ENCODE measurements at places on chromosomes 6 and 20.
A peak's percentile ranks its signal among the peaks of the same experiment; 100 is the strongest.

DNA sequence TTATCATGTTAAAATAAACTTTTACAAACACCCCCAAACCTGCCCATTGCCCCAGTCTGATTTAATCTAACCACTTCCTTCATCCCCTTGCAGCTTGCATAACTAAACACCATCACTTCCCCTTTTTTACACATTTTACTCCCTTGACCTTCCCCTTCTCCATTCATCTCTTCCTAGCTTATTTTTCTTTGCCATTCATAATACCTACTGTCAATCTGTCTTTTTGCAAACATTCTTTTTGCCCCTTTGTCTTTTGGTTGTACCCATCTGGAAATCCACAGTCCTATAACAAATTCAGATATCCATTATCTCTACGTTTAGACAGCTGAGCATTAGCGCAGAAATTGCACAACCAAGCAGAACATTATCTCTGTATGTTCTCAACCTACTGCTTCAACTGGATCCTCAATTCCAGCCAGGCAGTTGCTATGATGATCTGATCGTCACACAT lies 51.2 kb downstream of the C6orf52 start:
- DNase-seq, result no peak

- DNase-seq, result no peak
These were observed 866.1 kb upstream of the ADGRB3 start for GRCh38 chr6:67768972-67769371.

- no peak for DNase-seq
These were observed 112.6 kb downstream of the GPR63 start for GRCh38 chr6:96724641-96725040.

DNA sequence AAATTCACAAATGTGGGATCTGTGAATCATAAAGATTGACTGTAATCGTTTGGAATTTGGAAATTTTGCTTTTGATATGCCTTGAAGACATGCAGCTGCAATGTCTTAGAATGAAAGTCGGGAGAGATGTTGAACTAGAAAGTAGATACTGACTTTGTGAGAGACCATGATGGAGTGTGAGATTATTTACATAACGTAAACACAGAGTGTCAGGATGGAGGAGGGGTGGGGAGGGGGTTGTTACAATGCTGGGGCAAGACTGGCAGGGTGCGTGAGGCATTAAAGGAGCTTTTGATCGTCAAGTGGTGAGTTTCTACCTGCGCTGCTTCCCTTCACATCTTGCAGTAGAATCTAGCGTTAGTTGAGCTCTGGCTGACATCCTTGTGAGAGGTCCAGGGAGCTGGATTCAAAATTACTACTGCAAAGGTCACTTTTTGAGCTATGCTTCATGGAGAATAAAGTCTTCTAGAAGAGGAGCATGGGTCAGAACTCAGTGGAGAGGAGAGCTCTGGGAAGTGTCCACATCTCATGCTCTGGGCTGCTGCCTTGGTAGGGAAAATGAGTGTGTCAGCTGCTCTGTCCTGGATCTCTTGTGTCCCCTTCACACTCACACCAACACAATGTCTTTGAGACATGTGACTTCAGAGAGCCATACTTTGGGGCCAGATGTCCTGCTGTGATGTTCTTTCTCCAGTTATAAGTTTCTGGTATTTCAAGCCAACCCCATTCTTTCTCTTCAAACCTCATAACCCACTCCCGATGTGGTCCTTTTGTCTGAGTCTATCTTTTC lies 105.2 kb upstream of the CITED2 start:
- DNase-seq, result no peak

- peak; percentile 78 for DNase-seq
These were observed 368.2 kb upstream of the SULF2 start for GRCh38 chr20:48153523-48153922.

- peak; percentile 57 for DNase-seq
These were observed 673 bp downstream of the MARCKS start for GRCh38 chr6:113857556-113858479.

GRCh38 chr6:2244261-2245102 lies 923 bp downstream of the GMDS start:
- peak; percentile 24 for DNase-seq

DNA sequence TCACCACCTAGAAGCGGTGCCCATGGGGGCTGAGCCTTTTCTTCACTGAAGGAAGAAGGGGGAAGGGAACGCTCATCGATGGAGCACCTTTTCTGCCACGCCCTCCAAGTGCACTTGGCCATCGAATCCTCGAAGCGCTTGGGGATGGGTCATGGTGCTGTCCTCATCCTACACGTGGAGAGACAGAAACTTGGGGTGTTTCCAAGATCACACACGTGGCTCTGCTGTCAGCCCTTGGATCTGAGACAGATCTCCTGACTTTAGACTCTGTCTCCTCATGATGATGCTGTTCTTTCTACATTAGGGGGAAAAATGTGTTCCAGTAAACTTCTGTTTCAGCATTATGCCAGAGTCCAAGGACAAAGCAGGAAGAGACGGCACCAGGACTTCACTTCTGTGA lies 78.5 kb downstream of the SYNDIG1 start:
- no peak for DNase-seq

GRCh38 chr6:43256670-43257366 lies 13.5 kb downstream of the TTBK1 start:
- DNase-seq, result no peak

DNA sequence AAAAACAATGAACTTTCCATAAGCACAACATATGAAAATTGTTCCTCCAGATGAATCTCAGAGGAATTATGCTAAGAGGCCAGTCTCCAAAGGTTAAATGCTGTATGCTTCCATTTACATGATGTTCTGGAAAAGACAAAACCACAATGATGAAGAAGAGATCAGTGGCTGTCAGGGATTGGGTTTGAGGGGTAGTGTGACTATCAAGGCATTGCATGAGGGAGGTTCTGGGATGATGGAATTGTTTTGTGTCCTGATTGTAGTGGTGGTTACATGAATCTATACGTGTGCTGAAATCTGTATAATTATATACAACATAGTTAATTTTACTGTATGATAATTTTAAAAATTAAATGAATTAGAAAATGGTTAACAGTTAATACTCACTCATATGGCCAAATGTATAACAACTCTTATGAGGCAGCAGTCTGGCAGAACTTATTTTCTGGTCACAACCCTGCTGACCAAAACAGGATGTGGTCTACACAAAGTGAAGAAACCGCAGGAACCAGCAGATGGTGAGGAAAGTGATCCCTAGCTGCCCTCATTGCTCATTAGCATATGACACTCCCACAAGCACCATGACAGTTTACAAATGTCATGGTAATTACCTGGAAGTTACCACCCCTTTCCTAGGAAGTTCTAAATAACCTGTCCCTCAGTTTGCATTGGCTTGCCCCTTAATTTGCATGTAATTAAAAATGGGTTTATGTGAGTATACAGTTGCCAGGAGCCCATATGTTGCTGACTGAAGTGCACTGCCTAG lies 31.9 kb downstream of the NSFL1C start:
- DNase-seq, result no peak

DNA sequence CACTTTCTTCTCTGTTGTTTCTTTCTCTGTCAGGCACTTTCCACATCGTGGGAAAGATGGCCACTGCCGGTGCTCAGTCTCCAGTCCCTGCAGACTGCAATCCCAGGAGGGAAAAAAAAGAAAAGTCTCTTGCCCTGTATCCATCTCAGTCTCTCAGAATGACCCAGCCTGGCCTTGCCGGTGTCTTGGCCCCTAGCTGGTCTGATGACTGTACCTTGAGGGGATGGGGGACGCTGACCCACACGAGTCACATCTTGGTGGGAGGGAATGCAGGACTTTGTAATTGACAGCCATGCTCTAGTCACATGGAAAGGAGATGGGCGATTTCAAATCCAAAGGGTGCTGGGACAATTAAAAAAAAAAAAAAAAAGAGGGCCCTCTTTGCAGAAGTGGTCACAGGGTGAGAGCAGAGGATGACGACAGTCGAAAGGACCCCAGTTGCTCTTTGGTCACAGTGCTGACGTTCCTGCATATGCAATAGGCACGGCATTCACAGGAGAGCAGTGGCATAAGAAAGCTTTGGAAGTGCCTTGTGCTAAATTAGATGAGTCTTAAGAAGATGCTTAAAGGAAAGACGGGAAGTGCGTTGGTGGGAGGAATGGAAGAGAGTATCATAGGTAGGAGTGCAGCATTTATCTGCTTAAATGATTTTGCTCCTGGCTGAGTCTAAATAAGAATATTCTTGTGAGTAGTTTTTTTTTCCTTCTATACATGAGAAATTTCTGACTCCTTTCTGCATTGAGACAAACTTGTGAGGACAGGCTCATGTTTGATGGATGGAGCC lies 63.9 kb upstream of the AKAP12 start:
- no peak for DNase-seq

- no peak for DNase-seq
These were observed 67.1 kb downstream of the TFAP2A start for GRCh38 chr6:10347561-10348327.

Data from NCI-H1105 (cell line).